NK-92 treated with Interleukin-12 subunit alpha and Interleukin-12 subunit beta, amount 100 ng/mL, for 24 hours (cell line): ENCODE measurements at places on chromosomes 6 and 20.

- DNase-seq = no peak
Observed at GRCh38 chr6:29495571-29495970, 7.8 kb upstream of the MAS1L start.

DNA sequence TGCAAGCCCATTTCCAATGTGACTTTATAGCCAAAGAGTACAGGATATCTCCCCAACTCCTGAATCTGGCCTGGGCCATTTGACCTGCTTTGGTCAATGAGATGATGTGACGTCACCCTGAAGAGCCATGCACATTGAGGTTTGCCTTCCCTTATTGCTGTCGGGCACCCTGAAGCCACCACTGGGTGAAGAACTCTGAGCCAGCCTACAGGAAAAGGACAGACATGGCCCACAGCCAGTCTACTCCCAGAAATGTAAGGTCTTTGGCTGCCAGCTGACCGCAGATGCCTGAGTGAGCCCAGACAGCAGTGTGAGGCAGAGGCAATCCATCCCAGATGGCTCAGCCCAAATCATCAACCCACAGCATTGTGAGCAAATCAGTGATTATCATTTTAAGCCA is 3.7 kb upstream of the SYNDIG1 start:
- DNase-seq = no peak

- DNase-seq = no peak
Observed at GRCh38 chr6:69487688-69488087, 309.1 kb downstream of the LMBRD1 start.

DNA sequence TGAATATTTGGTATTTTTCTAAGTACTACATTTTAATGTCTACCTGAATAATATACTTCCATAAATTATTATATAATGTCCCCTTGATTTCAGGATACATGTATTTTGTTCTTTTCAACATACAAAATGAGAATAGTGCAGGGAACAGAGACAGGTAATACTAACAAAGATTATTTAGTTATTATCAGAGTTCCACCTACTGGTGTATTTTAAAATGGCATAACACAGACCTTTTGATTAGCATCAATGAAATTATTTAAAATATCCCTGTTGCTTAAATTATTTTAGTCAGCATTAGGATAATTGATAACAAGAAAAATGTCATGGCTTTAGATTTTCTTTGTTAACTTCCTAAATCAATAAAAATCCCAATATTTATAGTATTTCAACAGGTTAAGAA is 184.0 kb downstream of the PRDM13 start:
- DNase-seq = no peak

DNA sequence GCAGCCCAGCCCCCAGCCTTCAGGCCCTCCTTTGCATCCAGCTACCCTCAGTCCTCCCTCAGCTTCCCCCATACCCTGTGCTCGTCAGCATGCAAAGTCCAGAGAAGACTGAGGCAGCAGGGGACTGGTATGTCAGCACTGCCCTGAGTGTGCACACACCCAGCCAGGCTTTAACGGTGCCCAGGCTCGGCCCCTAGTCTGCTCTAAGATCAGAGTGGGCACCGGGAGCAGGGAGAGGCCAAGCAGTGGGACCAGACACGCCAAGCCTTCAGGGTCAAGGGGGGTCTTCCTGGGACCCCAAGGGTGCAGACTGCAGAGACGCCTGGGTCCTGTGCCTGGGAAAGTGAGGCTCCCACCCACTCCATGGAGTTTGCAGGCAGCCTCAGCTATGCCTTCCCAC is 74.7 kb downstream of the GPR63 start:
- no peak for DNase-seq

GRCh38 chr6:28258877-28259777 is at the start of gene NKAPL:
Gene NKAPL, plus strand, starts transcription at chr6:28259297. Its CDS starts 75 bp downstream, at chr6:28259372.
- no peak for DNase-seq

DNA sequence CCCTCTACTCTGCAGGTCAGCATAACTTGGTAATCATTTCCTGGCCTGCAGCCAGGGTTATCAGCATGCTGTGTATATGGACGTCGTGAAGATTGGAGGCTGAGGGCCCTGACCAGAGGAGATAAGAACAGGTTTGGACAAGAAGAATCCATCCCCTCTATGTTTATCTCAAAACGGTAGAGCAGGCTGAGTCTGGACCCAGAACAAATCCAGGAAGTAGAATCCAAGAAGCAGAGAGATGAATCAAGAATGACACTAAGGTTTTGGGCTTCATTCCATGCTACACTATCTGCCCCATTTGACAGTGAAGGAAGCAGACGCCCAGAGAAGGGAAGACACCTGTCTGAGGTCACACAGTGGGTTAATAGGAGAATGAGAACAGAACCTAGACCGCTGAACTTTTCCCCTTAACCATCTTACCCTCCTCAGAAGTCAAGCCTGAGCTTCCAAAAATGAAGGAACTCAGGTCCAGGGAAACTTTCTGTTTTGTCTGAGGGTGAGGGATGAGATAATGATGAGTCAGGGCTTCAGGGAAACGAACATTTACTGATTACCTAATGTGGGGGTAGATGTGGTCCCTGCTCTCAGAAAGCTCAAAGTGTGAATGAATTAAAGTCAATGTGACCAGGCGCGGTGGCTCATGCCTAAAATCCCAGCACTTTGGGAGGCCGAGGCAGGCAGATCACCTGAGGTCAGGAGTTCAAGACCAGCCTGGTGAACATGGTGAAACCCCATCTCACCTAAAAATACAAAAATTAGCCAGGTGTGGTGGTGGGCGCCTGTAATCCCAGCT is 9.4 kb upstream of the COMMD7 start:
- no peak for DNase-seq

- DNase-seq = no peak
Observed at GRCh38 chr20:39853636-39854035, 835.4 kb downstream of the MAFB start.

- no peak for DNase-seq
Observed at GRCh38 chr6:149922642-149923326, at the start of gene RAET1G. Gene RAET1G, minus strand, starts transcription at chr6:149923121. Its CDS starts 111 bp downstream, at chr6:149923010.

GRCh38 chr6:158654498-158654897 is 4.6 kb downstream of the SYTL3 start:
- no peak for DNase-seq

- no peak for DNase-seq
Observed at GRCh38 chr6:147909640-147910039, 401.1 kb downstream of the SAMD5 start.

DNA sequence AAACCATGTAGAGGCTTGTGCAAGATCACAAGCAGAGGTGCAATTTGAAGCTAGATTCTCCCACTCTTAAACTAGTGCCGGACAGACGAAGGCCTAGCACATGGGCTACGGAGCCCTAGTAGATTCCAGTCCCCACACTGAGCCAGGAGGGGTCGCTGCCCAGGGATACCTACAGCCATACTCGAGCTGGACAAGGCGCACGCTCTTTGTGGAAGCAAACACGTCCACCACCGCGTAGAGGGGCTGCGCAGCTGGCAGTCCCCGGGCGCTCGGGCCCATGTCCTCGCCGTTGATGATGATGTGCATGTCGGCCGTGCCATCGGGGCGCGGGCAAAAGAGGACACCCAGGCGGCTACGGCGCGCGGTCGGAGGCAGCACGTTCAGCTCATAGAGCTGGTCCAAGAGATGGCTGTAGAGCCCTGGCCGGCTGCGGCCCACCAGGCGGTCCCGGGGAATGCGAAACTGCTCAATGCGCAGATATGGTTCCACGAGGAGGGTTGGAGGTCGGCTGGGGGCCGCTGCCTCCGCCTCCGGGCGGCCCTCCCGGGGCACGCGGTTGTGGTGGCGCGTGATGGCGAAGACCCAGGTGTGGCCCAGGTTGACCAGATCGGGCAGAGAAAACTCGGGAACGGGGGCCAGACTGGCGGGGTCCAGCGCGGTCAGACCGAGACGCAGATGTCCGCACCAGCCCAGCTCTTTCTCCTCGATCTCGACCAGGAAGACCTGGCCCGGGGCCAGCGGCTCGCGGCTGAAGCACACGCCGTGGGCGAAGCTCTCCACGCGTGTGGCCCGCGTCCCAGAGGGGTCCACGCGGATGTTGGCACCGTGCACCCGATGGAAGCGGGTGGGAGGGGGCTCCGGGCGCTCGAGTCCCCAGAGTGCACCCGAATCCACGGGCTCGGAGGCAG is 677 bp downstream of the NEURL2 start:
- DNase-seq = no peak

- DNase-seq = no peak
Observed at GRCh38 chr6:144778773-144779492, 493.8 kb downstream of the UTRN start.

GRCh38 chr20:6705106-6705766 is 62.2 kb upstream of the BMP2 start:
- no peak for DNase-seq

DNA sequence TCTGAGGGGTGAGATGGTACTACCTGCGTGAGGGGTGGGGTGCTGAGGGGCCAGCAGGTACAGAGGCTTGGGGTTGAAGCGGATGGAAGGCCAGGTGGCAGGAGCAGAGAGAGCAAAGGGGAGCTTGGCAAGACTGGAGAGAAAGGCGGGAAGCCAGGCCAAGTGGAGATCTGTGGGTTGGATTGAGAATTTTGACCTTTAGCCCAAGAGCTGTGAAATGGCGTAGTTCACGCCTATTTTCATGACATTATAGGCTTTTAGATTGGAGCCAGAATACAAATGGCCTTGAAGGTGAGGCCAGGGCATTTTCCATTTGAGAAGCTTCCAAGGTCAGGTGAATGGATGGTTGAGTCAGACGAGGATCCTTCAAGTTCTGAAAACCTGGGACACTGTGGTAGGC is 2.5 kb downstream of the ATRN start:
- no peak for DNase-seq

GRCh38 chr6:10451394-10451793 is 36.5 kb upstream of the TFAP2A start:
- DNase-seq = no peak

- no peak for DNase-seq
Observed at GRCh38 chr6:146895101-146895771, 296.5 kb downstream of the ADGB start.

DNA sequence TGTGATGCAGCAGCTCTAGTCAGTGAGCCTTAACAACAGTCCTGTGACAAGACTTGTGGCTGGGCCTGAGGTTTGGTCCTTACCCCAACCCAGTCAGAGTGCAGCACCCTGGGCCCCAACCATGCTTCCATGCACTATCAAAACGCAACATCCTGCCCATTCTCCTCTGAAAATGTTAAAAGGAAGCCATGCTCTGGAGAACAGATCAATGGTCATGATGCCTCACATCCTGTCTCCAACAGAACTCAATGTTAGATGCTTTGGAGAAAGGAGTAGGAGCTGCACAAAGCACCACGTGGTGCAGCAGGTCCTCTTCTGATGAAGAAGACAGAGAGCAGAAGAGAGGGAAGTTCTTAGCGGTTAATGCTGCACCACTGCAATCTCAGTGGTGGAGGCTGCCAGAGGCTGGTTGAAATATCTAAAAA is 41.9 kb downstream of the TRAM2 start:
- no peak for DNase-seq

DNA sequence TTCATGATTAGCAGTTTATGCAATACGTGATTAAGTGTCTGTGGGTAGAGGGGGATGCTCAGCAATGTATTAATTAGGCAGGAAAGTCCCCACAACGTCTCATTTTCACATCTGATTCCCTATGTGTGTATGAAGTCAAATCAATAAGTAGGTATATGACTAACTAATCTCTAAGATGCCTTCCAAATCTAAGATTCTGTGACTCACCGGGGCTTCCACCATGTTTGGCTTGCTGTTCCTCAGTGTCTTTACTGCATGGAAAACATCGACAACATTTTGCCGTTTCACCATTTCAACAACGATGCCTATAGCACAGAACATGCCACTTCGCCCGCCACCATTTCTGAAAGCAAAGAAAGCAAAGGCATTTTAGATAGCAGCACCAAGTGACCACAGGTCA is 72.0 kb upstream of the THEMIS start:
- no peak for DNase-seq

DNA sequence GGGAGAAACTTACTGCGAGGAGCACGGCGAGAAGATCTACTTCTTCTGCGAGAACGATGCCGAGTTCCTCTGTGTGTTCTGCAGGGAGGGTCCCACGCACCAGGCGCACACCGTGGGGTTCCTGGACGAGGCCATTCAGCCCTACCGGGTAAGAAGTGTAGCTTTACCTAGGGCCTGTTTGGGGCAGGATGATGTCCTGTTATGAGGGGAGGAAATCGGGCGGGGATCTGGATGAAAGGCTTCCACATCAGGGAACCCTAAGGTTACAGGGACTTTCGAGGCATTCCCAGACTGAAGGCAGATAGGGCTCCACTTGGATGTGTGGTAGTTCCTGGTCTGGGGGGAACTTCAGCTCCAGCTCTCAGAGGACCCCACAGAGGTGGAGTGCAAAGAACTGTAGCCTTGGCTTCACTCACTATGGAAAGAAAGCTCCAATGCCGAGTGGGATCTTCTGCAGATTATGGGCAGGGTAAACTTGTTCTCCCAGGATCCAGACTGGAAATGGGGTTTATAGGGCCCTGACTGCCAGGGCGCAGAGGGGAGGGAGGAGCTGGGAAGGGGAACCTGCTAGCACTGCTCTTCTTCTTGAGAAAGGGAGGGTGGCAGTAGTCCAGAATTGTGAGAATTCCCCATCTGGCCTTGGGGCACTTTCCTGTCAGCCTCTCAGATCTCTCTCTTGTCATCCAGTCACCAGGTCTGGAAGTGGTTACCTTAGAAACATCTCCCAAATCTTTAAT is 740 bp downstream of the TRIM15 start:
- no peak for DNase-seq

- no peak for DNase-seq
Observed at GRCh38 chr6:148620579-148621298, 126.1 kb upstream of the UST start.

- no peak for DNase-seq
Observed at GRCh38 chr6:163753430-163753829, 338.9 kb downstream of the QKI start.

GRCh38 chr6:10424040-10424439 is 9.2 kb upstream of the TFAP2A start:
- DNase-seq = no peak

- DNase-seq = no peak
Observed at GRCh38 chr20:63091901-63092659, 85.3 kb upstream of the BHLHE23 start.

DNA sequence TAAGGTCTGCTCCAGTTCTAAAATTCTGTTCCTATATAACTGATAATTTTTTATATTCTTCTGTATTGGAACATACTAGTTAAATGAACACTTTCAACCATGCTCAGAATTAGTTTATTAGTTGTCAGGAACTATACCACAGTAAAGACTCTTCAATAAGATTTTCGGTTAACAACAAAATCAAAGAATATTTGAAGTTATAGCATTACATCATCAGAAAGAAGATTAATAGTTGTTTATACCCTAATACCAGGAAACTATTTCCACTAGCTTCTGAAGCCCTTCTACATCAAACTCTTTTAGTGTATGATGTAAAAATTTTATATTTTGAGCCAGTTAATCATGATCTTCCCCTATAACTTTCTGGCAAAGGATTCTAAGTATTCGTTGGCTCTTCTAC is 6.6 kb downstream of the CALHM4 start:
- no peak for DNase-seq

- no peak for DNase-seq
Observed at GRCh38 chr20:31811796-31812728, 7.1 kb upstream of the MYLK2 start.

- no peak for DNase-seq
Observed at GRCh38 chr6:167746390-167746907, 80.3 kb upstream of the AFDN start.
